ENCODE measurements at places on chromosomes 6 and 20.

DNA sequence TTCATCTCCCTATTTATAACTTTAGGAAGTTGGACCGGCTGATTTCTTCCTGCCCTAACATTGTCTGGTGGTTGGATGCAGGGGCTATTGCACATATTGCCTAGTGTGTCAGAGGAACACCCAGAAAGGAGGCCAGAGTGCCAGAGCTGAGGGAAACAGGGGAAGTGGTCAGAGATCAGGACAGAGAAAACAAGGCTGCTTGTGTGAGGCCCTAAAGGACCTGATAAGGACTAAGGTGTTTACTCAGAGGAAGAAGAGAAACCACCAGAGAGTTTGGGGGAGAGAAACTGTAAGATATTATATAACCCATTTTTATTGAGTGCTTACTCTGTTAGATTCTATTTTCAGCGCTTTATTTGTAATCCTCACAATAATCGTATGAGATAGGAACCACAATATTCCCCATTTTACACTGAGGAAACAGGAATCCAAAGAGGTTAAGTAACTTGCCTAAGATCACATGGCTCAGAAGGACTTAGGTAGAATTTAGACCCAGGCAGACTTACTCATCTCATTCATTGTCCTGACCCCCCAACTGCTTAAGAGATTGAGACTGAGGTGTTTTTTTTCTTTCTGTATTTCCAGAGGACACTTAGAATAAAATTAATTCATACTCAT lies 54.0 kb upstream of the REV3L start:
- DNase-seq, result no peak

DNA sequence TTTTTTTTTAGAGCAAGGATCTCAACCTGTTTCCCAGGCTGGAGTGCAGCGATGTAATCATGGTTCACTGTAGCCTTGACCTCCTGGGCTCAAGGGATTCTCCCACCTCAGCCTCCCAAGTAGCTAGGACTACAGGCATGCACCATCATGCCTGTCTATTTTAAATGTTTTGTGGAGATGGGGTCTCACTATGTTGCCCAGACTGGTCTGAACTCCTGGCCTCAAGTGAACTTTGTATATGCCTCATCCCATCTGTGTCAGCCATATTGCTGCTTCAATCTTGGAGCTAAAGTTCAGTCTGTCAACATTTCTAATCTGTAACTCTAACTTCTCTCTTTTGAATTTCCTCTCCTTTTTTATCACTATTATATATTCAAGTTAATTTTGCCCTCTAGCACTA lies 54.3 kb downstream of the CD164 start:
- no peak for DNase-seq

GRCh38 chr6:2877057-2877882 lies 25.8 kb downstream of the SERPINB9 start:
- no peak for DNase-seq

- DNase-seq, result no peak
These were observed 3.3 kb downstream of the ARHGAP40 start for GRCh38 chr20:38604873-38605303.

GRCh38 chr20:25394276-25394675 lies 3.6 kb upstream of the ABHD12 start:
- DNase-seq, result no peak

All from SK-N-DZ (cell line).